RCC 7860 (cell line): ENCODE measurements at places on chromosomes 1 and 21.

DNA sequence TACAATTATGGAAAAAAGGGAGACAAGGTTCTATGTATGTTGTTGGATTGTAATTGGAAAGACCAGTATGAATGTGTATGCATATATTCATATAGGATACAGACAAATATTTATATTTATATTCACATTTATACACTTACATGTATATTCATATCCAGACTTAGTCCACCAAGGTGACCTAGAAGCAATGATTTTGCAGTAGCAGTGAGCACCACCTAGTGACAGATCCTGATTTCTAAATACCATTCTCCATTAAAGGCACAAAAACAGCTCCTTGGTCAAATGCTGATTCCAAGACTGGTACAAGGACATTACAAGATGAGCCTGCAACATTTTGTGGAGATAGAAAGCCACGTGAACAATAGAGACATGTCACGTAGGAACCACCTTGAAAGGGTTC is 153.4 kb downstream of the SDCCAG8 start:
- no peak for DNase-seq

GRCh38 chr1:63325279-63325985 is 3.1 kb downstream of the FOXD3 start:
- DNase-seq, result no peak

- DNase-seq, result no peak
Observed at GRCh38 chr21:31753949-31754707, 22.2 kb upstream of the SCAF4 start.

DNA sequence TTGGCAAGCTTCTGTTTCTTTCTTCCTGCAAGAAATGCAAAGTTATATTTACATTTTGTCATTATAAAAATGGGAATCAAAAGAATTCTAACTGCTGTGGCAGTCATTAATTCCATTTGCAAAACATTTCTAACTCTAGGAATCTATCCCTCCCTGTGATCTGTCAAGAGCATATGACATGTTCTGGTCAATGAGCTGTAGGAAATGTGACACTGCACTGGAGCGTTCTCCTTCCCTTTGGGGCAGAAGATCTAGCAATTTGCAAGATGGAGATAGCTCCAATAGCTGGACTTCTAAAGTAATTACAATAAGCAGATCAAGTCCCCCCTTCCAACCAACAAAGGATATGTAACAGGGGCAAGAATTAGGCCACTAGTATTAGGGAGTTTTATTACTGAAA is 6.3 kb downstream of the TOMM20 start:
- no peak for DNase-seq

DNA sequence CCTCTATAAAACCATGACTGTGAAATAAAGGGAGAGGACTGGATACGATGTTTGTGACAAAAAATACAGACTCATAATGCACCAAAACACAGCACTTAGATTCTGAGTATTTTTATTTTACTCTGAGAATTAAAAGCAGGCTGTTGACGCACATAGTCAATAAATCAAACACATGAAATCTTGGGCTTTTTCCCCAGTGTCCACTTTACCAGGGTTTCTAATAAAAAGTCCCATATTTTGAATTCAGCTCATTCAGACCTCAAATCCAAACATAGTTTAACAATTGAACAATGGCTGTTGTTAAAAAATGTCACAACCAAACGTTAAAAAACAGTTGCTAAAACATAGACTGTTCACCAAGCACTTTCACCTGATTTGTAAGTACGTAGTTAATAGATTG is 553.4 kb downstream of the LTN1 start:
- DNase-seq, result no peak

GRCh38 chr1:161159087-161159912 is at the start of gene USP21:
TSS of gene USP21 (plus strand) at chr1:161159500. CDS start at chr1:161160641, 1,141 bp downstream.
- DNase-seq, result peak; percentile 75

DNA sequence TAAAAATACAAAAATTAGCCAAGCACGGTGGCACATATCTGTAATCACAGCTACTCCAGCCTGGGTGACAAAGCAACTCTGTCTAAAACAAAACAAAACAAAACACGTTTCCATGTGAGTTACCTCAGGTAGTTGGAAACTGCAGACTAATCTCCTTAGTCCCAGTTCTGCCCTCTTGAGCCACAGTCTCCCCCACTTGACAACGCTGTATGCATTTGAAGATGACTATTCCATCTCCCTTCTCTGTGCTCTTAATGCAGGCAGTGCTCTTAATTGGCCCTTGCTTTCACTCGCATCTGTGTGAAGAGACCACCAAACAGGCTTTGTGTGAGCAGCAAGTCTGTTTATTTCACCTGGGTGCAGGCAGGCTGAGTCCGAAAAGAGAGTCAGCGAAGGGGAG is 19.6 kb upstream of the DHCR24 start:
- no peak for DNase-seq

DNA sequence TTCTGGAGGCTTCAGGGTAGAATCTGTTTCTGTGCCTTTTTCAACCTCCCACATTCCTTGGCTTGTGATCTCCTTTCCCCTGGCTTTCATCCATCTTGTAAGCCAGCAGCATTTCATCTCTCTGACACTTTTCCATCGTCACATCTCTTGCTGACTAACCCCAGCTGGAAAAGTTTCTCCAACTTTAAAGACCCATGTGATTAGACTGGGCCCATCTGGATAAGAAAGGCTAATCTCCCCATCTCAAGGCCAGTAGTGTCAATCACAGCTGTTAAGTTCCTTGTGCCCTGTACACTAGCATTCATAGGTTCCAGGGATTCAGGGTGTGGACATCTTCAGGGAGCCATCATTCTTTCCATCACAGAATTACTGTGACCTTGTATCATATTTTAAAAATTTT is 452.1 kb downstream of the TTLL7 start:
- DNase-seq, result no peak

DNA sequence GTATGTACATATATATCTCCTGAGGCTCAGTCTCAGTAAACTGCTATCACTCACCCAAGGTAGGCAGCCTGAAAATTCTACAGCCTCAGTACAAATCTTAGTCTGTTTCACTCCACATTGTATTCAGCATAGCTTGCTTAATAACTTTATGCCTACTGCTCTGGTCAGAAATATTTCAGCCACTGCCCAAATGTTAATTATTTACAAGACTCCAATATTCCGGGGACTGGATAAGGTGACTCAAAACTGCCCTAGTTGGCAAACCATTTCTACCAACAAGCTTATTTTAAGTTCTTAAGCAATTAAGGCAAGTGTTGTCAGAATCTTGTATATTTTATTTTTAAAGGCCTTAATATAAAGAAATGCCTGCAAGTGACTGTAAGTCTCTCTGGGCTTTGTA is 114.8 kb downstream of the LRRIQ3 start:
- peak; percentile 33 for DNase-seq

- no peak for DNase-seq
Observed at GRCh38 chr1:31703431-31704270, at the start of gene COL16A1. TSS of gene COL16A1 (minus strand) at chr1:31704017. CDS start at chr1:31702193, 1,824 bp downstream.

DNA sequence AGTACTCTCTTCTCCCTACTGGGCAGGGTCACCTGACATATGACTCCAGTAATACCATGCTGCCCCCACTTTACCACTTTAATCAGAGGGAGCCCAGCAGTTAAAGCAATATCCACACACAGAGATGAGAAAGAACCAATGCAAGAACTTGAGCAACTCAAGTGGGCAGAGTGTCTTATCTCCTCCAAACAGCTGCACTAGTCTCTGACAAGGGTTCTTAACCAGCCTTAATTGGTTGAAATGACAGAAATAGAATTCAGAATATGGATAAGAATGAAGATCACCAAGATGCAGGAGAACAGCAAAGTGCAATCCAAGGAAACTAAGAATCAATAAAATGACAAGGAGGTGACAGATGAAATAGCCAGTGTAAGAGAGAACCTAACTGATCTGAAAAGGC is 91.0 kb downstream of the KCNT2 start:
- no peak for DNase-seq

DNA sequence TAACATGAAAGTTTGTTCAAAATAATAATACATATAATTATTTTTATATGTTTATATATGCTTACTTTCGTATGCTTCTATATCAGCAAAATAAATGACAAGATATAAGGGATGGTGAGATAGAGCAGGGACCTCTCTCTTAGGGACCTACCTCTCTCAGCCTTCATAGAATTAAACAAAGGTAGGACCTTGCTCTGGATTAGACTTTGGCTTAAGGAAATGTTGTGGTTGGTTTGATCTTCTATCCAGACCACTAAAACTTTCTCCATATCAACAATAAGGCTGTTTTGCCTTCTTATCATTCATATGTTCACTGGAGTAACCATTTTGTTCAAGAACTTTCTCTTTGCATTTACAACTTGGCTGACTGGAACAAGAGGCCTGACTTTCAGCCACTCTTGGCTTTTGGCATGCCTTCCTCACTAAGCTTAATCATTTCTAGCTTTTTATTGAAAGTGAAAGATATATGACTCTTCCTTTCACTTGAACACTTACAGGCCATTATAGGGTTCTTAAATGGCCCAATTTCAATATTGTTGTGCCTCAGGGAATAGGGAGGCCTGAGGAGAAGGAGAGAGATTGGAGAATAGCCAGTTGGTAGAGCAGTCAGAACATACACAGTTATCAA is 14.4 kb downstream of the FRRS1 start:
- DNase-seq, result no peak

GRCh38 chr1:227170361-227171166 is 147.7 kb downstream of the CDC42BPA start:
- DNase-seq, result no peak

DNA sequence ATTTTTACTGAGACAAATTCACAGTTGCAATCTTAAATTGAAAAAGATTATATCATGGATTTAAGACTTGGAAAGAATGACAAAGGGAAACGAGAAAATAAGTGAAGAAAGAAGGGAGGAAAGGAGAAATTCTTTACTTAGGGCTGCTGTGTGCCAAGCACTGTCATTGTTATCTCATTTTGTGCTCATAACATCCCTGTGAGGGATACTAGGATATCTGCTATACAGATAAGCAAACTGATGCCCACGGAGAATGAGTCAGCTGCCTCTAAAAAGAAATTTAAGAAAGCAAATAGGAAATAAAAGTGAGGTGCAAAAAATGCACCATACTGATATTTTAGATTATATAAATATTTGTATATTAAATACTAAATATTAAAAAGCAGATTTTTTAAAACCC is 183.6 kb upstream of the NR5A2 start:
- DNase-seq, result no peak

- no peak for DNase-seq
Observed at GRCh38 chr1:31401241-31401640, 11.8 kb upstream of the SERINC2 start.

GRCh38 chr1:55703726-55704363 is 488.7 kb upstream of the USP24 start:
- no peak for DNase-seq

DNA sequence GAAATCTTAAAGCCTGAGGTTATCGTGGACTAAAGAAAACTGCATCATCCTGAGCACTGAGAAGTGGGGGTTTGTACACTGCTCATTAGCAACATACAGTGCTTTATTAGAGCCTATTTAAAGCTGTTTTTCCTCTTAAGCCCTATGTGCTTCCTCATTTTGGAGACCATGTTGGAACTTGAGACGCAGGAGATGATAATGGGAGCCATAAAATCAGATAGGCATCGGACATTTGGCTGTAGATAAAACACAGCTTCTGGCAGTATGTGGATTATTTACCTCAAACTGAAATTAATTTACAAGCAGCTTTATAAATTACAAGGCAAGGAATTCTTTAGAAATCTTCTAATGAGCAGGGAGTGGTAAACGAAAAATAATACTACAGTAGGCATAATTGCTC is 147.7 kb upstream of the IVNS1ABP start:
- DNase-seq, result no peak

DNA sequence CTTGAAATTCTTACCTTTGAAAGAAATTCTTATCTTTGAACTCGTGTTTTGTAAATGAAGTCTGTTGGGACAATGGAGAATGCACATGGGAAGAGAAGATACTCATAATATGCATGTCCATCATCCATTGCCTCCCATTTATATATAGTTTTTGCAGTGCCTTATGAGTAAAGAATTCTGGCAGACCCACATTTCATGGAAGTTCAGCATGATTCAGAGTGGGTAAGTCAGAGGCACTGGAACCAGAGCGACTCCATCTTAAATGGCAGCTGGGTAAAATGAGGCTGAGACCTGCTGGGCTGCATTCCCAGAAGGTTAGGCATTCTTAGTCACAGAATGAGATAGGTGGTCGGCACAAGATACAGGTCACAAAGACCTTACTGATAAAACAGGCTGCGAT is 13.8 kb downstream of the LAX1 start:
- no peak for DNase-seq

DNA sequence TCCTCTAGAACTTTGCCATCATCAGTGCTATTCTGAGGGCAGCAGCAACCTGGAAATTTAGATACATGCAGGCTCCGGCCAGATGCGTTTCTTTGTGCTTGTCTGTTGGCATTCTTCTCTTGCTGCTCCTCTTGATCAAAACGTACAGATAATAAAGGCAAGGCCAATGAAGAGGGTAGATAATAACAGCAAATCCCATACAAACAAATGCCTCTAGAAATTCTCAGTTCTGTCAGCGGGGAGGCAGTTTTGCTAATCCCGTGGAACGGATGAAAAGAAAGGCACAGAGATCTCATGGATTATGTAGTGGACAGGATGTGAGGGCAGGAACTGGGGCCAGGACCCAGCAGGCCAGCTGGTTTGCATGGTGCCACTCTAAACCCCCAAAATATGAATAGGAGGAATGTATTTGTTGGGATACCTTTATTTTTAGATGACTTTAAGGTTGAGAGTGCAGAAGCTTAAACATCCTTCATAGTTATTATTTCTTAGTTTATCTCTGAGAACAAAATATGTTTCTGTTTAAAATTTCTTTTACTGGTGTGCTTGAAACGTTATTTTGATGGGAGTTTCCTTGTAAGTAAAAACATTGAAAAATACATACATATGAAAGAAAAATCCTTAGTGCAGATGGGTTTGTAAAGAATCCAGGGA is 1.5 kb downstream of the ITSN1 start:
- DNase-seq, result peak; percentile 18

- no peak for DNase-seq
Observed at GRCh38 chr1:235579891-235580290, 69.7 kb downstream of the GNG4 start.

GRCh38 chr1:154191990-154192461 is at the start of gene TPM3:
TSS of gene TPM3 (minus strand) at chr1:154192100. CDS start at chr1:154192018, 82 bp downstream.
- no peak for DNase-seq

DNA sequence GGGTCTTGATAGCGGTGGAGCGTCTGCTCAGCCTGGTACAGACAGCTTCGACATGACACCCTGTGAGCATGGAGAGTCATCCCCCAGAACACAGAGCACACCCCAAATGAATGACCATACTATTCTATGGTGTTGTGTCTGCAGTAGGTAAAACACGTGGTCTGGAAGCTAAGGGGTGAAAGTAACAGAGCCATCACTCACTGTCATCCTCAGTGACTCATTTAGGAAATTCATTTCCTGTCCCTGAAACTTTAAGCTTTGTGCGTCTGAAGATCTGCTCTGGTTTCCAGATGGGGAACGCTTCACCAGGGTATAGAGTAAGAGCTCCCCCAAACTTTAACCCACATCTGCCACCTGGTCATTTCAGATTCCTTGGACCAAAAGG is 94.8 kb upstream of the DISP3 start:
- peak; percentile 28 for DNase-seq

- DNase-seq, result peak; percentile 84
Observed at GRCh38 chr1:61215676-61216289, 133.4 kb downstream of the NFIA start.
